ENCODE measurements at places on chromosomes 6 and 20. TPM values are rescaled to one million over a fixed set of nuclear protein-coding genes. Genes with fewer than 3 reads are reported as not detected.

DNA sequence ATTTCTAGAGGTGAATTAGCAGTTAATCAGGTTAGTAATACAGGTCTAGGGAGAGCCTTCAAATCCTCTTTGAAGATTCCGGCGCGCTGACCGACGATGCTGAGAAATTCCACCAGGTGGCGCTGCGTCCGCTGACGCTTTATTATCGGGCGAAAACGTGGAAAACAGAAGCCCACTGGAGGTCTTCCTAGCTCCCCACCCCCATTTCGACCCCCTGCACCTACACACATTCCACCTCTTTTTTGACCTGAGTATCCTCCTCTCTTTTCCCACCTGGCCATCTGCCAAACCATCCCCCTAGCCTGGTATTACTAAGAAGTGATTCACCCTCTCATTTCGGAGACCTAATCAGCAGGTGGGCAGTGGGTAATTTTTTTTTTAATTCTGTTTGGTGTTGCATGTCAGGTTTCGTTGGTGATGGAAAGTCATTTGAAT, 65.4 kb upstream of the RIN2 start:
- DNase-seq, result peak; percentile 90

DNA sequence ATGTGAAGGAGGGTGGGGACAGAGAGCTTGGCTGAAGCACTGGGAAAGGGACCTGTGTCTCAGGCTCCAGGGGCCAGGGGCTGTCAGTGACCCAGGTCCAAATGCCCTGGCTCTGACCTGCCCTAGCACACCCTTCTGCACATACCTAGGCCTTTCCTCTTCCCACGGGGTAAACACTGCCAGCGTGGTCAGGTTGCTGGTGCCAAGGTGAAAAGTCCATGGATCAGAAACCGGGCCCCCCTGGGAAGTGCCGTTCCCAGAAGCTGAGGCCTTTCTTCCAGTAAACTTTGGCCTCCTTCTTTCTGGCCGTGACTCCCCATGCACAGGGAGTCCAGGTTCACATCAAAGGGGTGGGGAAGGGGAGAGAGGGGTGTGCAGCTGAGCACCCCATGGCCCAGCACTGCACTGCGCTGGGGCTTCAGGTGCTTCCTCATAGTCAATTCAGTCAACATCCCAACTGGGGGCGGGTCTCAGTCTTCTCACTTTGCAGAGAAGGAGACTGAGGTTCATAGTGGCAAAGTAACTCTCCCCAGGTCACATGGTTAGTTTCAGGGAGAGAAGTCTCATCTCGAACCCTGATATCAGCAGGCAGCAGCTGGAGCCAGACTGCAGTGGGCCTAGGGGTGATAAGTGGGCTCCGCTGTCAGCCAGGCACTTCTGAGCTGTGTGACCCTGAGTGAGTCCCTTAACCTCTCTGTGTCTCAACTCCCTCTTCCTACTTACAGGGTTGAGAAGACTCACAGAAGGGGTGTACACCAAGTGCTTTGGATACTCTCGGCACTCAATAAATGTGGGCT, 17.0 kb downstream of the PCK1 start:
- DNase-seq, result no peak

CABLES2 gene
- 2.1 TPM for polyA plus RNA-seq

DNA sequence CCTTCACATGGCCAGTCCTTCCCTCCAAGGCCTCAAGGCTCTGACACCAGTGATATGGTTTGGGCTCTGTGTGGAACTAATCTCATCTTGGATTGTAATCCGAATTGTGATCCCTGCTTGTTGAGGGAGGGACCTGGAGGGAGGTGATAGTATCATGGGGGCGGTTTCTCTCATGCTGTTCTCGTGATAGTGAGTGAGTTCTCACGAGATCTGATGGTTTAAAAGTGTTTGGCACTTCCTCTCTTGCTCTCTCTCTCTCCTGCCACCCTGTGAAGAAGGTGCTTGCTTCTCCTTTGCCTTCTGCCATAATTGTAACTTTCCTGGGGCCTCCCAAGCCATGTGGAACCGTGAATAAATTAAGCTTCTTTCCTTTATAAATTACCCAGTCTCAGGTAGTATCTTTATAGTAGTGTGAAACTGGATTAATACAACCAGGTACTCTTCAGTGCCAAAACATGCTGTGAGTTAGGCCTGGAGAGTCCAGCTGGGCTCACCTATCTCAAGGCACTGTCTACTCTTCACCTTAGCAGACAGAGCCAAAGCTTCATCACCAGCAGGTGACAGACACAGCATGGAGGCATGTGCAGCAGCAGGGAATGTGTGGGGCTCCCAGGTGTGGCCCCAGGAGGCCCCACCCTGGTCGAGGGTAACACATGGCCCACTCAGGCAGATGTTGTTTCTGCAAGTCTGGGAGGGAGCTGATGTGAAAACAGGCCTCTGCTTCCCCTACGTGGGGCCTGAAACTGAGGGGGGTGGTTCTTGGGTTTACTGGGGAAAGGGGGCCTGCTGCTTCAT, 97.5 kb upstream of the CDYL start:
- no peak for DNase-seq

DNA sequence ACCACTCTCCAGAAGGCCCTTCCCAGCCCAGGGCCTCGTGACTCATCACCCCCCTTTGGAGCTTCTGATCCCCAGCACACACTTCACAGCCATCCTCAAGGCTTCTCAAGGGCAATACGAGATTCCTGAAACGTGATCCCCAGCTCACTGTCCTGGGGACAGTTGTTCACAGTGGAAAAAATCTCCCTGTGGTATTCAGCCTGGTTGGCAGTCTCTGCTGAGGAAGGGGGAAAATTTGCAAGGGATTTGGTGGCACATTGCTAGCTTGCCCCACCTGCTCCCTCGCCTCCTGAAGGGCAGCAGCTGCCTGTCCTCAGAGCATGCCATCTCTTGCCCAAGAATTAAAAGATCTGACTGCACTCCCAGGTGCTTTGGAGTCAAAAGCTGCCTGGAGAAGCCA, 20.7 kb upstream of the PKHD1 start:
- DNase-seq, result no peak

Measured in aorta (tissue), 5 donors.